Skin of body (tissue), 3 donors: ENCODE measurements at places on chromosomes 7 and 10. TPM values are rescaled to one million over a fixed set of nuclear protein-coding genes. Genes with fewer than 3 reads are reported as not detected.

The SH2D4B gene
- 0.20 TPM for total RNA-seq

The RARRES2 gene
- 78.2 TPM for total RNA-seq

The HTRA1 gene
- total RNA-seq: 185 TPM

GRCh38 chr7:88289564-88290025, 17.1 kb downstream of the STEAP4 start:
- no peak for DNase-seq

- DNase-seq: no peak
These were observed 89.3 kb downstream of the DOCK4 start for GRCh38 chr7:112116894-112117293.

- DNase-seq: no peak
These were observed 91.7 kb downstream of the SLC25A40 start for GRCh38 chr7:87784424-87784823.

DNA sequence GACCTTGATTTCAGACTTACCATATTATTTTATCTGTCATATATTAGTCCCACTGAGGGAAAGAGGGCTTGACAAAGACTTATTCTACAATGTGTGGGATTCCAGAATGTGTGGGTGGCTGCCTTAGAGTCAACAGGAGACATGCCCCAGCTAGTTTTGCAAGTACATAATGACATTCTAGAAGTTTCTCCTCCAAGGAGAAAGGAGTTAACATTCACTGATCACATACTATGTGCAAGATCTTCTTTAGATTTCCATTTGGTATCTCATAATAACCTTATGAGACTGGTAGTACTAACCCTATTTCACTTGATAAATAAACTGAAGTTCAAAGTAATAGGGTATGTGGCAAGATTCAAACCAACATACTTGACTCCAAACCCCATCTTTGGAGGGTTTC, 25.2 kb downstream of the IRF5 start:
- DNase-seq: no peak
